HL-60 (cell line): ENCODE measurements at places on chromosomes 1 and 21.

DNA sequence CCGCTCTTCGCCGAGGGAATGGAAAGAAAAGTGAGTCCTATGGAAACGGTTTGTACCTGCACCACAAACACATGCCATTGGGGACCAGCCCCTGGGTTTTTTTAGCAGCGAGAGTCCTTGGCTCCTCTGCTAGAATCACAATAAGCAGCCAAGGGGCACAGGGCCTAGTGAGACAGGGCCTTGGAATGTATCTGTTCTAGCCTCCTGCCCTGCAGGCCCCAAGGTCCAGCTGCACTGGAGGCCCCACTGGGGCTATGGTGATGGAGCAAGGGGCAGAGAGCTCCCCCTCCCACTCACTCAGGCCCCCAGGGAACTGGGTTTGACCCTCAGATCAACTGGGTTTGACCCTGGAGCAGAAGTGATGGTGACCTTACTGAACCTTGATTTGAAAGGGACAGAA is 14.4 kb downstream of the SHISA4 start:
- no peak for DNase-seq

DNA sequence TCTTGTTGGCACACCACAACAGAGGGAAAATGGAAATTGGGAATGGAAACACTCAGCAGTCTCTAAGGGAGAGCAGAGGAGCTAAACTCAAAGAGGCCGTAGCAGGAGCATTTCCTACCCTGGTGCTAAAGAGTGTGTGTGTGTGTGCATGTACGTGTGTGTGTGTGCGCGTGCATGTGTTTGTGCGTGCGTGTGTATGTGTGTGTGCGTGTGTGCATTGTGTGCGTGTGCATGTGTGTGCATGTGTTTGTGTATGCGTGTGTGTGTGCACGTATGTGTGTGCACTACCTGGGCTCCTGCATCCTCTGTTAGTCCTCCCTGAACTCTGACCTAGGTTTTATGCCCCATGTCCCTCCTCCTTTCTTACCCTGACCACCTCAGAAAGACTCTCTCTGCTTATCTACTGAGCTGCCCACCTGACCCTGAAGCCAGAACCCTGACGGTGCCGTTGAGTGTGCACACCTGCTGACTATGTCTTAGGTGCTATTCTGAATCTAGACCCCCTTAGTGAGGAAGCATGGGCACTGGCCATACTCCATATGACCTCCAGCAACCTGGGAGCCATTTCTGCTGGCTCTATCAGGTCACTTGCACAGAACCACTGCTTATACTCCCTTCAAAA is 157.1 kb upstream of the HMGB4 start:
- DNase-seq, result no peak

DNA sequence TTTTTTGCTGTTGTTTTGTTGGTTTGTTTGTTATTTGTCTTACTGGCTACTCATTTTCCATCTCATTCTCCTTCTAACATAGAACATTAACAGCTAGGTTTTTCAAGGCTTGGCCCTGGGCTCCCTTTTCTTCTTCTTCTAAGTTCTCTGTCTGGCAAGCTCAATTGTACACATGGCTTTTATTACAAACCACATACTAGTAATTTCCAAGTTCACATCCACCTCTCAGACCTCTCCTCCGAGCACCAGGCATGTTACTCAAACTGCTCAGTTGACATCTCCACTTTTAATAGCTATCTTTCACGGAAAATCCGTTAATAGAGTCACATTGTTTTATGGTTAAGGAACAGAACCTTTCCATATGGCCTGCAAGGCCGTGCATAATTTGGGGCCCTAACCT is 736.9 kb upstream of the ADAMTS5 start:
- DNase-seq, result no peak

DNA sequence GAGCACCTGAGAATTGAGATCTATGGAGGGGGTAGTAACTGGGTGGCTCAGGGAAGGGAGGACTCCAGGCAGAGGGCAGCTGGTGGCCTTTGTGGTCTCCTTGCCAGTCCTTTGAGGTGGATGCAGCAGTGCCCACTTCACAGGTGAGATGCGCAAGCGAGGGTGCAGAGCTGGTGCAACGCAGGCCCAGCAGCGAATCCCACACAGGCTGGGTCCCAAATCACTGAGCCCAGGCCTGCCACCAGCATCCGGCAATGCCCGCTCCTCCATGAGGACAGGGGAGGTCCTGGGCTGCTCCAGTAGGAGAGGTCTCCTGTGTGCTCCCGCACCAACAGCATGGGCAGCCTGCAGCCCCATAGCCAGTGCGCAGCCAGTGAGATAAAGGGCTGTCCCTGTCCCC is 318.0 kb downstream of the PCP4 start:
- no peak for DNase-seq

GRCh38 chr1:227066999-227067398 is 126.9 kb downstream of the COQ8A start:
- DNase-seq, result no peak

DNA sequence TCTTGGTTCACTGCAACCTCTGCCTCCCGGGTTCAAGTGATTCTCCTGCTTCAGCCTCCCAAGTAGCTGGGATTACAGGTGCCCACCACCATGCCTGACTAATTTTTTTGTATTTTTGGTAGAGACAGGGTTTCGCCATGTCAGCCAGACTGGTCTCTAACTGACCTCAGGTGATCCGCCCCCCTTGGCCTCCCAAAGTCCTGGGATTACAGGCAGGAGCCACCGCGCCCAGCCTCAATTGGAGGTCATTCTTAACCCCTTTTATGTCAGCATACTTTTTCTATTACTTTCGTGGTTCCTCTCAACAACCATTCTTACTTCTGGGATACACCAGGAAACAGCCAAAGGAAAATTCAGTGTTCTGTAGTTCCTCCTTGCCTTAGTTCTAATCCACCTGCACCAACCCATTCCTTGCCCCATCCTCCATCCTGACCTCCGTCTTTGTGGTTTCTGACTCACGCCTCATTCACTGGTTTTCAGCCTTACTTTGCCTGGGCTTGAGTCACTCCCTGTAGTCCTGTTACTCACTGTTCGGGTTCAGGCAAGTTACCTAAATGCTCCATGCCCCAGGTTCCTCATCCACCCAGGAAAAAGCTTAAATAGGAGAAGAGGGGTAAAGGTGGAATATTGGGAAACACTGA is 12.9 kb upstream of the BCL10 start:
- no peak for DNase-seq

- no peak for DNase-seq
These were observed 53.0 kb downstream of the NVL start for GRCh38 chr1:224276771-224277487.

DNA sequence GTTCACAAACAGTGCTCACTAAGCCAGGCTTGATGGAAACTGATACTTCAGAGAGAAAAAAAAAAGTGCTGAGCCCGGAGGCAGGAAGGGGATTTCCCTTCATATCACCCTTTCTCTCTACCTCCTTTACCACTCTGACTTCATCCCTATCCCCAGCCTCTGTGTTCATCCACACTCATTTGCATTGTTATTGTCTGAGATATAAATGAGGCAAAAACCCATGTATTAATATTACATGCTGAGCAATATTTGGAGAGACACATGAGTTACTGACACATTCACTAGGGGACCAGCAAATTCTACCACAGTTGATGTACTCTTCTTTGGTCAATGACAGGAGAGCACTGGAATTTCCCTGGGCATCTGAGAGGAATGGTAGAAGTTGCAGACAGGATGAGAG is 175.8 kb downstream of the TNFSF18 start:
- no peak for DNase-seq

DNA sequence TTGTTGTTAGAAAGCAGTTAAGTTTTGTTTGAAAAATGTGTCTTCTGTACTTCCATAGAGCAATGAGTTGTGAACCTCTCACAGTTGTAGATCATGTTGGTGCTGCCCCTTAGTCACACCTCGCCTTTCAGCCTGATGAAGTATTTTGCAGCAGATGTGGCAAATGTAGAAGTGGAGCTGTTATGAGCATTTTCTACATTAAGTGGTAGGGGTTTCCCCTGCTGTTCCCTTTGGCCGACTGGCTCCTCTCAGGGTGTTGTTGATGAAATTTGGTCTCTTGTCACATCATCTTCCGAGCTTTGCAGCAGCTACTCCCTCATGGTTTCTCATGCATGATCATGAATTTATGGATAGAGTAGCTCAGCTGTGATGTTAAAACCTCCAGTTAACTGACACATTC is 33.6 kb upstream of the DENND1B start:
- DNase-seq, result no peak

- no peak for DNase-seq
These were observed 186.7 kb downstream of the HFM1 start for GRCh38 chr1:91217911-91218310.

GRCh38 chr1:10451287-10451686 is 1.5 kb downstream of the CORT start:
- DNase-seq, result no peak

- no peak for DNase-seq
These were observed 167.1 kb upstream of the DAB1 start for GRCh38 chr1:57590978-57591377.
